ENCODE measurements at places on chromosomes 4 and X.

- DNase-seq, result no peak
Observed at GRCh38 chrX:34238896-34239295, 106.8 kb upstream of the FAM47A start.

GRCh38 chr4:109764376-109764775 is 34.5 kb upstream of the PLA2G12A start:
- DNase-seq, result no peak

- DNase-seq, result no peak
Observed at GRCh38 chr4:73936969-73937368, 44.9 kb downstream of the PF4 start.

GRCh38 chr4:61199873-61200186 is 296 bp upstream of the ADGRL3 start:
- no peak for DNase-seq

DNA sequence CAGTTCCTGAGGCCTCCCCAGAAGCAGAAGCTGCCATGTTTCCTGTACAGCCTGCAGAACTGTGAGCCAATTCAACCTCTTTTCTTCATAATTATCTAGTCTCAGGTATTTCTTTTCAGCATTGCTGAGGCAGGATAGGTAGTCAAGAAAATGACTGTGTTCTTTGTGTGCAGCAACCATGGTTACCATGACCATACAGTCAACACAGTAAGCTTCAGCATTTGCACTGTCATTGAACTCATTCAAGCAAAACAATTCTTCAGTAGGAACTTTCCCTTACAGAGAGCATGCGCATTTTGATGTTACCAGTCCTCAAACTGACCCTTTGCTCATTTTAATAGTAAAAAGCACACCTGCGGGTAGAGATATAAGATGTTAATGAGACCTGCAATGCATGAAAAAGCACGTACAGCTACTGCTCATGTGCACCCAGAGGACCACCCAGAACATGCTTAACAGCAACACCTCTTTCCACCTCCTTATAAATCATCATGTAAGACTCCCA is 180.8 kb downstream of the PRKX start:
- no peak for DNase-seq

DNA sequence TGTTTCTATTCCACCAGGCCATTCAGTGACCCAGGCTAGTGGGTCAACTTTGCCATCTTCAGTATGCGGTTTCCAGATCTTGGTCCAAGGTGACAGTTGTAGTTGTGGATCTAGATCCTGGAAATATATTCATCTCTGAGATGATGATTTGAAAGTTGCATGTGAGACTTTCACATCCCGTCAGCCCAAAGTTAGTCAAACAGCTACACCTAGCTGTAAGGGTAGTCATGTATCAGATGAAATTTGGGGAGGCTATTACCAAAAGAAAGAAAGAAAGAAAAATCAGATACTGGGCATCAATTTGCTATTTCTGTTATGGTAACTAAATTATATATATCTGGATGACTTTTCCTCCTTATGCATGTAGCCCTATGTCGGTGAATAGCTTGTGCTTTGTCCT is 259.4 kb upstream of the ARX start:
- no peak for DNase-seq

GRCh38 chr4:42653626-42654560 is 3.0 kb downstream of the ATP8A1 start:
- DNase-seq, result no peak

DNA sequence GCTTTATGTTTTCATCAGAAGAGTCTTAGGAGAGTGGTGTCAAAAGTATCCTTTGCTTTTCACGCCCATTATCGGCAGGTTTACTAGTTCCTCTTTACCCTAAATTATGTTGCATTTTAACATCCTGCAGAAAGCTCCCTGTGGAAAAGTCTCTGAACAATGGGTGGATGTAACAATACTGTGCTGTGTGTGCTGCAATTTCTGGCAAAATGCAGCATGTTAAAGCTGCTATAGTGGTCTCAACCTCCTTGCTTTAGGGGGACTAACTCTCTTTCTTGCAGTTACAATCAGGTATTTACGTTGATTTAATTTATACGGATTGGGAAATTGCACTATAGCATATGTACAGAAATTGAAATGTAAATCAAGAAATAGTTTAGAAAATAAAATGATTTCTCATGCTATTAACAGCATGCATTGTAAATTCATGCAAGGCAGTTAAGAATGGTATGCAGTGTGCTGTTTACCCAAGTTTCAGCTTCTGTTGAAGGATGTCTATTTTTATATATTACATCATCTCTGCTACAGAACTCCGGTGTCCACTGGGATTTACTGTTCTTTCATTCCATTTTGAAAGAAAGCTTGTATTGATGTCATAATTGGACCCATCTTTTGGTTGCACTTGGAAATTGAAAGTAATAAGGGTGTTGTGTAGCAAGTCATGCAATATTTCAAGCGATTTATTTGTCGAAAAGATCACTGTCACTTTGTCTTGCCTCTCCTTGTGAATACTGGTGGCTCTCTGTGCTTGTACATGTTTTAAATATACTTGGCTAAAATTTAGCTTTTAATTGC is 145.7 kb downstream of the RAPGEF2 start:
- DNase-seq, result no peak

DNA sequence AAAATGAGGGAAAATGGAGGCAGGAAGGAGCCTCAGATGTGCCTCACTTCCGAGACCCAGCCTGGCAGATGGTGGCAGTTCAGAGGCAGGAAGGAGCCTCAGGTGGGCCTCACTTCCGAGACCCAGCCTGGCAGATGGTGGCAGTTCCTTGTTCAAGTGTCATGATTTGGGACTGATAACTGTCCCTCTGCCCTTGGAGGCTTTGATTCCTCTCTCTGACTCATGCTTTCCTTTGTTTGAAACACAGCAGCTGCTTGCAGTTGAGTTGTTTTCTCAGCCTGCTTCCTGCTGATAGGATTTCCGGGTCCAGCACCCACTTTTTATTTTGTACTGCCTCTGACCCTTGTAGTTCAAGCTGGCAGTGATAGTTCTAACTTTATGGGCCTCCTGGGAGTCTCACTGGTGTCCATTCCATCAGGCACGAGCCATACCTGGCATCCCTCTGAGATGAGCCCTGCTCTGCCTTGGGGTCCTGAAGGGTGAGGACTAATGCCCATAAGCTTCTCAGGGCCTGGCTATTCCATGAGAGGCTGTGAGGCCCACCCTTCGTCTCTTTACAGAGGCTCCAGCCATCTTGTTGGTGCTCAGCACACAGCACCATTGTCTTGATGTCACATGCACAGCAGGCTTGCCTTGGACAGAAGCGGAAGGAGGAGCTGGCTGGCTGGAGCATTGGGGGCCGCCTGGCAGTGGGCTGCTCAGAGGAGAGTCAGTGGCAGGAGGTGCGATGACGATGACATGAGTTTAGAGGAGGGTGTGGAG is 13.0 kb downstream of the RGS12 start:
- DNase-seq, result no peak

- no peak for DNase-seq
Observed at GRCh38 chr4:11138964-11139363, 289.7 kb downstream of the HS3ST1 start.

GRCh38 chr4:15381806-15382338 is 46.0 kb upstream of the C1QTNF7 start:
- no peak for DNase-seq

DNA sequence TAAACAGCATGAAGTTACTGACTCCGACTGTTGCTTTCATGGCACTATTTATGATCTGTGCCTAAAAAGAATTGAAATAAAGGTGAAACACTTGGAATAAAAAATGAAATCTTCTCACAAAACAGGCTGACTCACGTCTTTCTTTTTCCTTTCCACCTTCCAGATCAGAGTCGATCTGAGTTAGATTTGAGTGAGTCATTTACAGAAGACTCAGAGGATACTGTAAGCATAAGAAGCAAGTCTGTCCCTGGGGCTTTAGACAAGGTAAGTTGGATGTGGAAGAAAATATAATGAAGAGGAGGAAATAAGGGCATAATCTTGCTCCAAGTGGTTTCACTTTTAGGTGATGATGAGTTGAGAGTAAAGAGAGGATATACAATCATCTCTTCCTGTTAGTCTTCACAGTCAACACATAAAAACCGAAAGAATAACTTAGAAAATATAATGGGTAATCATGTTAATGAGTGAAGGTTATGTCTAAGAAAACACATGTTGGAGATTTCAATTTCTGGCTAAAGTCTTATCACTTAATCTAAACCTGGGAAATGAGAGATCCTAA is 89.7 kb downstream of the SYTL5 start:
- no peak for DNase-seq

- DNase-seq, result no peak
Observed at GRCh38 chrX:70089604-70090297, 27.5 kb downstream of the OTUD6A start.

DNA sequence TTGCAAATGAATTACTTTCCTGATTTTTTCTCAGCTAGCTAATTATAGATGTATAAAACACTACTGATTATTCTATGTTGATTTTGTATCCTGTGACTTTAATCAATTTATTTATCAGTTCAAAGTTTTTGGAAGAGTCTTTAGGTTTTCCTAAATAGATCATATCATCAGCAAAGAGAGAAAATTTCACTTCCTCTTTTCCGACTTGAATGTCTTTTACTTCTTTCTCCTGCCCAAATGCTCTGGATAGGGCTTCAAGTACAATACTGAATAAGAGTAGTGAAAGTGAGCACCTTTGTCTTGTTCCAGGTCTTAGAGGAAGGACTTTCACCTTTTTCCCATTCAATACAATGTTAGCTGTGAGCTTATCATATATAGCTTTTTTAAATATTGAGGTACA is 417.9 kb downstream of the PDGFC start:
- no peak for DNase-seq

DNA sequence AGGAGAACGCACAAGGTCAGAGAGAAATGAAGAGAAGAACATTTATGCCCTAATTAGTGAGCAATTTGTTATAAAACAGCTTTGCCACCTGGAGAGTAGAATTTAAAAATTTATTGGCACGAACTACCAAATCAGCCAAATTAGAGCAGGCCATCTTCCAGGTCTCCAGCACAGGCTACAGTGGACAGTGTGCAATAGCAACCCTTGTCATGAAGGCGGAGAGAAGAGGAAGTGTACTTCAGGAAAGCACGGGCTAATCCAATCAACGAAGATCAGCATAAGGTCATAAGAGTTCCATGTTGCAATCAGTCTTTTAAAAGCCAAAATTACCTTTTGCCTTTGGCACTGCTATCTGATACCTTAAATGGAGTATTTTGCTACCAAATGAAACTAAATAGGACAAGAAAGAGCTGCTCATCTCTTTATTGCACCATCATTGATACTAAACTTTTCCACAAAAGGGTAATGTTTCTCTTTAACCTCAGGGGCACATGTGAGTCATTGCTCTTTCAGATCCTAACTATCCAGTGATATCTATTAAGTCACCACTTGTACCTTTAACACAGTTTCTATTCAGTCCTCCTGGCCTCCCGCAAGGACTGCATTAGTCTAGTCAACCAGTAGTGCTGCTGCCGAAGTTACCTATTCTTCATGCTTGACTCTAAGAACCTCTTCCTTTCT is 19.9 kb downstream of the ANK2 start:
- no peak for DNase-seq

DNA sequence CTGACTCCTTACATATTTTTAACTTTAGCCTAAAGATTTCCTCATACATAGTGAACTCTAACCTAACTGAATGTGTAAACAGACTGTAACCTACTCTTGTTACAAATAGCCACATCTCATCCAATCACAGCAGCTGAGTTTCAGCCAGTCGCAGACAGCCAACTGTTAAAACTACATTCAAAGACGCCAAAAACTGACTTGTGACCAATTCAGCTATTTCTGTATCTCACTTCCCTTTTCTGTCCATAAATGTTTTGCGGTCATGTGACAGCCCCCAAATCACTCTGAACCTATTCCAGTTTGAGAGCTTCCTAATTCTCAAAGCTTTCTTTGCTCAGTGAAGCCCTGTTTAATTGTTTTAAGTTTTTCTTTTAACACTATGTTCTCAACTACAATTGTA is 2731.9 kb downstream of the ARAP2 start:
- no peak for DNase-seq

- DNase-seq, result no peak
Observed at GRCh38 chrX:46184749-46185148, 360.5 kb downstream of the ZNF674 start.

DNA sequence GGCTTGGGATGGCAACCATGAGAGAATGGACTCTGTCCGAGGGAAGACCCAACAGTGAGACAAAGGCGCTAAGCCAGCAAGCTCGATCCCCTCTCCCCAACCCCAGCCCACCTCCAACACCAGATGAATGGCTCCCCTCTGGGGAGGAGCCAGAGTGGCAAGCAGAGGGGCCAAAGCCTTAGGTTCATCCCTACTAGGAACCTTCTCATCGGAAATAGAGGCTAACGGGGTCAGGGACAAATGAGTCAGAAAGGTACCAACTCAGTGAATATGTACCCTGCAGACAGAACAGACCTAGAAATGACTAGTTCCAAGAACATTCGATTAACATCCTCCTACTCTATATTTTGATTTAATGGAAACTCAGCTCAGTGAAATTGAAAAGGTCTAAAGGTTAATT is 73.9 kb downstream of the NSG1 start:
- DNase-seq, result no peak

GRCh38 chr4:141576585-141577110 is 59.7 kb upstream of the IL15 start:
- DNase-seq, result no peak

- no peak for DNase-seq
Observed at GRCh38 chrX:40209951-40210617, 112.3 kb upstream of the BCOR start.

GRCh38 chrX:13803116-13803515 is 13.8 kb downstream of the GPM6B start:
- DNase-seq, result no peak

DNA sequence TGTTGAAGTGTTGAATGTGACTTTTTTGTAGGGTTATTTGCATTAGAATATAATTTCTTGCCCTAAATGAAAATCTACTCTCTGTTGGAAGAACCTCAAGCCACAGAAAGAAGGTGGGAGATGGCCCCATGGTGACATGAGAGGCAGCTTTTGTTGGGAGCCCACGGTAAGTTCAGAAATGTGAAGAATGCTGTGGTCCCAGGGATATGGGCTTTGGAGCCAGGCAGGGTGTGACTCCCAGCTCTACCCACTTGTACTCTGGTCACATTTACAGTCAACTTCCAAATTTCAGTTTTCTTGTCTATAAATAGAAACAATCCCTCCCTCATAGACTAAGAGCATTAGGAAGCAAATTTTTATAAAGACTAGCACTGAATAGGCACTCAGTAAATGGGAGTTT is 177.8 kb downstream of the RAB28 start:
- DNase-seq, result no peak

DNA sequence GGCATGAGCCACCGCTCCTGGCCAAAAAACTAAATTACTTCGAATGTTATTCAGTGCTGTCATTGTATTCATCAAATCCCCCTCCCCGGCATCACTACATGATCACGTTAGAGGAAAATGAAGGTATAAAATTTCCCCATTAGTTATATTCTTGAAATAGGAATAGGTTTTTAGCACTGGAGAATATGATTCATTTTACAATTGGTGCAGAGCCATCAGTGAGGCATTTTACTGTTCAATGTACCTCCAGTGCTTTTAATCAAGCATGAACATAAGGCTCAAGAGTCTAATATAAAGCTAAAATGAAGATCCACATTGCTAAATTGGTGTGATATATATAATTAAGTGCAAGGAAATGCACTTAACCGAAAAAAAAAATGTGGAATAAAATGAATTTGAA is 18.3 kb downstream of the KLF3 start:
- no peak for DNase-seq

GRCh38 chr4:58138786-58139668 is 1028.8 kb upstream of the IGFBP7 start:
- DNase-seq, result no peak

GRCh38 chr4:135277068-135277979 is 1075.7 kb upstream of the PABPC4L start:
- no peak for DNase-seq
